ENCODE measurements at places on chromosomes 11 and 22.

DNA sequence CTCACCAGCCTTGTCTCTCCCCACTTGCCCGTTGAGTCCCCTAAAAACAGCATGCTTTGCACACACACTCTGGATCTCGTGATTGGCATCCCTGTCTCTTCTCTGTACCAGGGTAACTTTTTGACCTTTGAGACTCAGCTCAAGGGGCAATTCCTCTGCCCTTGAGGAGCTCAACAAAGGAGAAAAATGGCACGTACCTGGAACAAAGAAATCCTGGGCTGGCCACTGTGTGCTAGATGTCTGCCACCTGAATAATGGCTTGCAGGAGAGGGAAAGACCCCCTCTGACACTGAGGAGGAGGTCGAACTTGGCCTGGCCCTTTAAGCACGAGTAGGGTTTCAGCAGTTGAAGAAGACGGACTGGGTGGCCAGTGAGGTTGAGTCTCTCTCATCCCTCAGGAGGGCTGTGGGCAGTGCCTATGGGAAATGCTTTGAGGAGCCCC is 5.8 kb downstream of the UBE2L3 start:
- no peak for DNase-seq

- peak; percentile 52 for DNase-seq
Observed at GRCh38 chr22:46148816-46149511, 1.4 kb upstream of the PPARA start.

GRCh38 chr11:27497284-27497866 is 9.2 kb downstream of the LIN7C start:
- no peak for DNase-seq

DNA sequence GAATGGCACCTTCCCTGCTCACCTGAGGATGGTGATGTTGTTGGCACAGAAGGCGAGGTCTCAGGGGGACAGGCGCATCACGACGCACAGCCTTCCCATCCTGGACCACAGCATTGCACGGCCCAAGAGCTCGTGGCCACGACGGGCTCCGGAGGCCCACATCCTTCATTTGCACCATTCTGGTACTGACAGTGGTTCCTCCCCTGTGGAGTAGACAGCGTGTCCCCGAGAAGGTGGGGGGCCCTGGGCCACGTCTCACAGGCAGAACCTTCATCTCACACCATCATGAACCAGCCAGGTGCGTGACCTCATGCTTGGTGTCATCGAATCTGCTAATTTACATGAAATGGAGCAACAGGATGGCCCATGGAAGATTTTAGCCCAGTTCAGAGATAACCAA is 180.0 kb downstream of the CTTN start:
- no peak for DNase-seq

GRCh38 chr11:38990841-38991240 is 2392.8 kb upstream of the RAG2 start:
- DNase-seq: no peak

- no peak for DNase-seq
Observed at GRCh38 chr11:65744026-65744698, 23.6 kb upstream of the RNASEH2C start.

DNA sequence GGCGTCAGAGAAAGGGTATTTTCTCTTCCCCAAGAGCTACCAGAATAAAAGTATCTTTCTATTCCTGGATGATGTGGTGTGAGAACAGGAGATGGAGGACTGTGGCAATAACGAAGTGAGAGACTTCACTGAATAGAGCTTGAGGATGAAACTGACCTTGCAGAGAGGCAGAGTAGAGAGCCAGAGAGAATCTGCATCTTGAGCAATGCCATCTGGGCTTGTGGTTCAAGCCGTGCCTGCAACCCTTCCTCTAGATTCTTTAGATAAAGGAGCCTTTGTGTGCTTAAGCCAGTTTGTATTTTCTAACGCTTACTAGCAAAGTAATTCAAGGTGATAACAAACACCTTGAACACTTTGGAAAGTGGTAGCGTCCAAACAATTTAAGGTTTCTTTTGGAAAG is 2.2 kb downstream of the ME3 start:
- DNase-seq: no peak

DNA sequence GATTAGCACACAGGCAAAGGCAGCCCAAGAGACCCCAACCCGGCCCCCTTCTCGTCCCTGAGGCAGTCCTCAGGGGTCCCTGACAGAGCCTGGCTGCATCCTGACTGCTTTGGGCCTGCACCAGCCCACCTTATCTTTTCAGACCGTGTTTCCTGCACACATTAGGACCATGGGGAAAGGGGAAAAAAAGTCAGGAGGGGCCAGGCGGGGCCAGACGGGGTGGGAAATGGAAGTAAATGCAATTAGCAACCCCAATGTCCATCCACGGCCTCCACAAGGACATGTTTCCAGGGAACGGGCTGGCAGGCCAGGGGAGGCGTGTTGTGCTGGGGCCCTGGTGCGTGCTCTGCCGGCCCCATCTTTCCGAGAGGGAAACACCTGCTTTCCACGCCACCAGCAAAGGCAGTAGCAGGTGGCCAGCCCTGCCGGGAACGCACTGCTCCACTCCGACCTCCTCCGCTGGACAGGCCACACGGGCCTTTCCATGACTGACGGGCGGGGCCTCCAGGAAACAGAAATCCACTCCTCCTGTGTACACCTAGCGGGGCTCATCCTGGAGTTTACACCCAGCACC is 7.4 kb downstream of the EHD1 start:
- DNase-seq: no peak

DNA sequence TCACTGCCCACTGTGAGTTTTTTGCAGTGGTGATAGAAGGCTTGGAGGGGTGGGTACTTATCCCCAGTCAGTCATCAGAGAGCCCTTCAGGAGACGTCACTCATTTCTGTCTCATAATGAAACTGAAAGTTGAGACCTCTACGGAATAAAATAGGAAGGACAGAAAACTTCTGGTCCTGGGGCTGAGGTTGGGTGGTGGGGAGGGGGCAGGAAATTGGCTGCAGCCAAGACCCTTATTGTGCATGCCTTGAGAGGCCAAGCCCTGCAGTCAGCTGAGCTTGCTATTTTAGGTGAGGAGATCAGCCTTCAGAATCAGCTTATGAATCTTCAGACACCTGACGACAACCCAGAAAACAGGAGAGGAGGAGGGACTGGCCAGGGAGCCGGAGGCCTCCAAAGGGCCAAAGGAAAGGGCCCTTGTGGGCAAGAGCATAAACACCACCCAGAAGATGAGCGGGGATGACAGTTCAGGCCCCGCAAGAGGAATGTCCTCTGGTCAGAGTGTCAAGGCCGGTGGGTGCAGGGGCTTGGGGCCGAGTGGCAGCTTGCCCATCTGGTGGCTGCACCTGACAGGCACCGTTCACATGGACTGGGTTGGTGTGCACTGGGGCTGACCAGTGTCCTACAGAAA is 17.9 kb upstream of the ADA2 start:
- DNase-seq: peak; percentile 58

DNA sequence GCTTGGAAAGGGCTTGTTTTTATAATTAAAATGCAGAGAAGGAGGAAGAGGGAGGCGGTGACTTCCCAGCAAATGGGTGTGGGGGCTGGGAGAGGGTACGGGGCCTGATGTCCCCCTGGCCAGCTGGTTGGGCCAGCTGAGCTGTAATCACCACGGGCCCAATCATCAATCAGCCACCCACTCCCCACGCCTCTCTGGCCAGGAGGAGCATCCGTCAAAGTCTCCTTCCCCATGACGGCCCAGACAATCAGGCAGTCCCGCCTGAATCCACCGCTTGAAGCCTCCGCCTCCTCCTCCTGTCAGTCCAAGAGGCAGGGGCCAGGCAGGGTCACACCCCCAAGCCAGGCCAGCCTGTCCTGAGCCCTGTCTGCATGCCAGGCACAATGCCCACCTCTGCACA is 13.3 kb upstream of the CABP7 start:
- no peak for DNase-seq

- no peak for DNase-seq
Observed at GRCh38 chr11:61711498-61711897, 31.3 kb downstream of the DAGLA start.

GRCh38 chr22:18947905-18948304 is 11.8 kb upstream of the PRODH start:
- DNase-seq: peak; percentile 40

- no peak for DNase-seq
Observed at GRCh38 chr11:33723238-33723881, 12.9 kb downstream of the CD59 start.

GRCh38 chr11:78094250-78094649 is 14.6 kb upstream of the NDUFC2 start:
- no peak for DNase-seq

GRCh38 chr11:104583857-104584256 is 314.4 kb downstream of the CASP12 start:
- no peak for DNase-seq

DNA sequence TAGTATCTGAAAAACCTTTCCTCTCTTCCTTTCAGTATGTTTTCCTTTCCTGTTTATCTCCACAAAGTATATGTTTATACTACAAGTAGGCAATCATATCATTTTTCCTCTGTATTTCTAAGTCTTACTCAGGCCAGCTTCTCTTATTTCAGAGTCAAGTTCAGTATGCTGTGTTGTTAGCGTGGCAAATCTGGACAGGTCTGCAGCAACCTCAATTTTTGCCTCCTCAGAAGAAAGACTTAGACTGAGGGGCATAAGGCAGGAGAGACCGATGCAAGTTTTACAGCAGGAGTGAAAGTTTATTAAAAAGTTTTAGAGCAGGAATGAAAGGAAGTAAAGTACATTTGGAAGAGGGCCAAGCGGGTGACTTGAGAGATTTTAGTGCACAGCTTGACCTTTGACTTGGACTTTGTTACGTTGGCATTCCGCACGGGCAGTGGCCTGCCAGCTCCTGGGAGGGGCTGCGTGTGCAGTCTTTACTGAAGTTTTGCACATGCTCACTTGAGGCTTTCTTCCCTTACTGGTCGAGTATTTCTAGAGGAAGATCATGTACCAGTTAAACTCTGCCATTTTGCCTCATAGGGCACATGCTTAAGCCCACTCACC is 343.2 kb downstream of the NTM start:
- peak; percentile 81 for DNase-seq

- no peak for DNase-seq
Observed at GRCh38 chr22:50443197-50443596, 31.6 kb downstream of the SBF1 start.

- DNase-seq: no peak
Observed at GRCh38 chr11:75527938-75528735, 2.4 kb upstream of the GDPD5 start.

- DNase-seq: peak; percentile 86
Observed at GRCh38 chr22:43829904-43830851, 18.1 kb upstream of the EFCAB6 start.

DNA sequence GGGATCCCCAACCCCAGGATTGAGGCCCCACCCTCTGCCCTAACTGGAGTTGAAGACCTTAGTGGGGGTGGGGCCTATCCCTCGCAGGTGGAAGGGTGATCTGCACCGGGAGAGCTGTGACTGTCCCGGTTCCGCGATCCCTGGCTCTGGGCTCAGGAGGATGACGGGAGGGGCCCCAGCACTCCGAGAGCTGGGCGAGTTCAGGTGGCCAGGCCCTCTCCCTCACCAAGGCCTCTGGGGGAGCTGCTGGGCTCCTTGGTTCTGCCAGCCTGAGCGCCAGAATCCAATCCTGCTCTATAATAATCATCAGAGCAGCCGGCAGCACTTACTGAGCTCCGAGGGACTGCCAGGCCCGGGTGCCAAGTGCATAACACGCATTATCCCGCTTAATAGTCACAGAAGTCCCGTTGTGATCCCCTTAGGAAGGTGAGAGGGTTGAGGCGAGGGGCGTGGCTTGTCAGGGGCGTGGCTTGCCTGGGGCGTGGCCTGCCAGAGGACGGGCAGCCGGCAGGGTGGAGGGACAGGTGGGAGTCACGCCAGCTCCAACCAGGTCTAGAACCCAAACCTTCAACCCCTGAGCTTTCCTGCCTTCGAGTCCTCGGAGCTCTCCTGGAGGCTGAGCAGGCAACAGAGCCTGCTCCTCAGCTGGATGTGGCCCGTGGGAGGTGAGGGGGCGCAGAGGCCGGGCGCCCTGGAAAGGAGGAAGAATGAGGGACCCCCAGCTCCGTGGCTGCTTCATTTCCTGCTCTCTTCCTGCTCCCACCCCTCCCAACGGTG is 7.3 kb upstream of the SYT7 start:
- no peak for DNase-seq

DNA sequence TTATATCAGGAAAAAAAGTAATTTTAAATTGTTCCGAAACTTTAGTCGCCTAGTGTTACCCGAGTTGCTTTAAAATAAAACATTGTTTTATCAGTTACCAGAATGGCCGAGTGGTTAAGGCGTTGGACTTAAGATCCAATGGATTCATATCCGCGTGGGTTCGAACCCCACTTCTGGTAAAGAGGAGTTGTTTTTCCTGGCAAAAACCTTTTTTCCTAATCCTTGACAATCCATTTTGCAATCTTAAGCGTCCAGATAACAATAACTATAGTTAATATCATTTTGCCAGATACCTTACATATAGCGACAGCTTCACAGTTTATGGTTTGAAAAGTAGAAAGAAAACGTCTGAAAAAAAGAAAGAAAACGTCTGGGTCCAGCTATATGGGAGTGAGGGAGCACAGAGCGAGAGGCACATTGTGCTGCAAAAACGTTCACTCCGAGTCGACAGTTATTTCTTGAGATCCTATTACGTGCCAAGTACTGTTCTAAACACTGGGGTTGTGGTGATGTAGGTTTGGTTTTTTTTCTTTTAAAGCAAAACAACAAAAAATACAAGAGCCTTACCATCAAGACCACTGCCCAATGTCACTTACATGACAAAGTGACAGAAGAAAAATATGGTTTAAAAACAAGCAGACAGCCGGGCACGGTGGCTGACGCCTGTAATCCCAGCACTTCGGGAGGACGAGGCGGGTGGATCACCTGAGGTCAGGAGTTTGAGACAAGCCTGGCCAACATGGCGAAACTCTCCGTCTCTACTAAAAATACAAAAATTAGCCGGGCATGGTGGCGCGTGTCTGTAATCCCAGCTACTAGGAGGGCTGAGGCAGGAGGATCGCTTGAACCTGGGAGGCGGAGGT is 40.6 kb downstream of the OR4D9 start:
- DNase-seq: no peak

GRCh38 chr11:129814244-129815014 is 1.2 kb upstream of the TMEM45B start:
- no peak for DNase-seq

- no peak for DNase-seq
Observed at GRCh38 chr11:30509364-30509763, 76.8 kb downstream of the MPPED2 start.

GRCh38 chr11:46118702-46119351 is 2.4 kb downstream of the PHF21A start:
- no peak for DNase-seq

DNA sequence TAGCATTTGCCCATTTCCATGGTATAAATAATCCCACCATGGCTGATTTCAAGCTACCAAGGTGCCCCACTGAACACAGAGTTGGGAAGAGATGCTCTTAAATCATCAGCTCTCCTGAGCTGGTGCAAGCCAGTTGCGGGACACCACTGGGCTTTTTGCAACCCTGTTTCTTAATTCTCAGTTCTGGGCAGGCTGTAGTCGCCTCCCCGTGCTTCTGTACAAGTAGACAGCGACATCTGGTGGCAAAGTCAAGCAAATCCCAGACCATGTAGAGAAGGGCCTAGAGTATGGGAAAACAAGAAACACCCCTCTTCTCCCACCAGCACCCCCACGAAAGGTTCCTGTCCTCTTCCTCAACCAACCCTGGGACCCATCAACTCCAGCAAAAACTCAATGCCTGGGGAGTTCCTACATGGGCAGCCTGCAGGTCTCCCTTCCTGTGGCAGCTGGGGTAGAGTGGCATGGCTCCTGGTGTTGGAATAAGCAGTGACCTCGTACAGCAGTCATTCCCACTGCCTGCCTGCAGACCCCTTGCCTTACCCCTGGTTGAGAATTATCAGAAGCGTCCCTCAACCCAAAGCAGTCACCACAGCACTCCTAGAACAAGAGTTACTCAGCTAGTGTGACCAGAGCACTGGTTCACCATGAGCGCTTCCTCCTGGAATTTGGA is 68.4 kb downstream of the IGLL5 start:
- DNase-seq: peak; percentile 63

- peak; percentile 82 for DNase-seq
Observed at GRCh38 chr22:46655861-46656608, 35.8 kb downstream of the GRAMD4 start.

Measured in left lobe of liver (tissue), 2 donors.